ENCODE measurements at places on chromosomes 11 and 22.

DNA sequence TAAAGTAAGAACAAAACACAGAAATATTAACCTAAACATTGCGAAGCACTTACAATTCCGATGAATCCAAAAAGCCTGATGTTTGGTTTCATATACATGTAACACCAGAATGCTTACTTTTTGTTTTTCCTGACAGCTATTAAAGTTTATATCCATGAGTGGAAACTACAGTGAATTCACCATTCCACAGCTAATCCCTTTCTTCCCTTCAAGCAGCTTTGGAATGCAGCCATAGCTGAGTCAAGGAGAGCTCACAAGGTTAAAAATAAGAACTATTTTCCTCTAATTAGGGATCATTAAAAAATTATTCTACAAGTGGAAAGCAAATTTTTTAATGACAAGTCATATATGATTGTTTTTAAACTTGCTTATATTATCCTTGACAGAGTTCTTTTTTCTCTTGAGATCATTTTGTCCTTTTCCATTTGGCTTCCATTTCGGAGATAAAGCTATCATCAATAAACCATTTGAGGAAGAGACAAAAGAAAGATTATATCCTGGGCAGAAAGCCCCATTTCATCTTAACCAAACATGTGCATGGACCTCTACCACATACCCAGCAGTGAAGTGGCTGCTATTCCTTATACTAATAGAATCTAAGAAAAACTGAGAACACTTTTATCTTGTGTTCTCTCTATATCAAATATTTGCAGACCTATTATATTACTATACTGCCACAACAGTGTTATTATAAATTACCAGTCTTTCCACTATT lies 19.7 kb upstream of the FIBIN start:
- H3K4me3 ChIP-seq, result no peak overlapping the region
- H3K36me3 ChIP-seq, result no peaks in the 10 kb centered on the region
- H3K27me3 ChIP-seq, result no peaks in the 10 kb centered on the region
- no peak for DNase-seq
- no peak overlapping the region for H3K27ac ChIP-seq

GRCh38 chr11:134045799-134046635 lies 22.9 kb upstream of the JAM3 start:
- H3K4me1 ChIP-seq, result peaks cover 11% of the 10 kb centered on the region
- no peak overlapping the region for H3K27ac ChIP-seq
- no peak overlapping the region for H3K4me3 ChIP-seq
- no peaks in the 10 kb centered on the region for H3K27me3 ChIP-seq
- H3K36me3 ChIP-seq, result no peaks in the 10 kb centered on the region

- H3K4me1 ChIP-seq, result no peaks in the 10 kb centered on the region
- no peaks in the 10 kb centered on the region for H3K36me3 ChIP-seq
- H3K4me3 ChIP-seq, result no peak overlapping the region
- H3K27me3 ChIP-seq, result no peaks in the 10 kb centered on the region
Measured at GRCh38 chr11:1906611-1907423, 12.7 kb upstream of the TNNT3 start.

GRCh38 chr11:45722144-45722543 lies 56.7 kb upstream of the CHST1 start:
- H3K4me3 ChIP-seq, result no peak overlapping the region
- H3K27me3 ChIP-seq, result no peaks in the 10 kb centered on the region
- DNase-seq, result no peak
- H3K27ac ChIP-seq, result no peak overlapping the region

Data from CD4-positive, alpha-beta memory T cell (primary cell).